D721Med (cell line): ENCODE measurements at places on chromosomes 13 and 19.

DNA sequence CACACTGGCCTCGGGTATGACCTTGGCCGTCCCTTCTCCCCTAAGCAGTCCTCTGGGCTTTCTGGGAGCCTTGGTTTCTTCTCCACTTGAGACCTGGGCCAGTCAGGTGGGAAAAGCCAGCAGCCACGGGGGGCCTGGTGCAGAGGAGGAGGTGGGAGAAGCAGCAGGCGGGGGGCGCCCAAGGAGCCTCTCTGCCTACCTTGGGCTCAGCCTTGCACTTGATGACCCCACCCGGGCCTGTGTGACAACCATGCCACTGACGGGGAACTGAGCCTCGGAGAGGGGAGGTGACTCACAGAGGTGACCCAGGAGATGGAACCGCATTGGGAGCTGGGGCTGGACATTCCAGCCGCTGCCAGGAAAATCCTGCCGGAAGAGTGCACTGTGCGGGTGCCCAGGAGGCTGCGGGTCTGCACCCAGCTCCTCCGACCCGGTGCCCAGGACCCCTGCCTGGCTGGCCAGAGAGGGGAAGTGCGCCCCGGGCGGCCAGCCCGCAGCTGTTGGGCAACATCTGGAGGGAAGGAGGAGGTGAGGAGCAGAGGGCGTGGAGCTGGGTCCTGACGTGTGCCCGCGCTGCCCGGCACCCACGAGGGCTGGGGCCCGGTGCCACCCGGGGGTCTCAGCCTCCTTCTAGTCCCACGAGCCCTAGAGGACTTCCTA, 23.4 kb upstream of the SLC7A10 start:
- no peak for DNase-seq

- DNase-seq, result peak; percentile 71
Observed at GRCh38 chr13:19633479-19634255, at the start of gene MPHOSPH8. MPHOSPH8 (plus strand) TSS chr13:19633659; CDS start chr13:19633749, 90 bp downstream.

DNA sequence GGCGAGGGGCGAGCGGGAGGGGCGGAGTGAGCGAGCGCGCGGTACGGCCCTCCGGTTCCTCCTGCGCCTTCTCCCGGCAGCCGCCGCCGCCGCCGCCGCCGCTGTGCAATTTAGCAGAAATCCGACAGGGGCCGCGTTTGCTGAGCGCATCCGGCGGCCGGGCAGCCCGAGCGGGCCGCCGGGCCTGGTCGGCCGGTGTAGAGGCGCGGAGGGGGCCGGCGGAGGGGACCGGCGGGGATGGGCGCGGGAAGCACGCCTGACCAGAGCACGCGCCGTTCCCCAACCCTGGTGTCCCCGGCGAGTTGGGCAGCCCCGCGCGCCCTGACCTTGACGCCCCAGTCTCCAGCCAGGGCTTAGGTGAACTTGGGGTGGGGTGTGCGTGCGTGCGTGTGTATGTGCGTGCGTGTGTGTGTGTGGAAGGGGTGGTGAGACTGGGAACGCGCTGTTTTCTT, 144.5 kb upstream of the ZNF536 start:
- DNase-seq, result peak; percentile 53

DNA sequence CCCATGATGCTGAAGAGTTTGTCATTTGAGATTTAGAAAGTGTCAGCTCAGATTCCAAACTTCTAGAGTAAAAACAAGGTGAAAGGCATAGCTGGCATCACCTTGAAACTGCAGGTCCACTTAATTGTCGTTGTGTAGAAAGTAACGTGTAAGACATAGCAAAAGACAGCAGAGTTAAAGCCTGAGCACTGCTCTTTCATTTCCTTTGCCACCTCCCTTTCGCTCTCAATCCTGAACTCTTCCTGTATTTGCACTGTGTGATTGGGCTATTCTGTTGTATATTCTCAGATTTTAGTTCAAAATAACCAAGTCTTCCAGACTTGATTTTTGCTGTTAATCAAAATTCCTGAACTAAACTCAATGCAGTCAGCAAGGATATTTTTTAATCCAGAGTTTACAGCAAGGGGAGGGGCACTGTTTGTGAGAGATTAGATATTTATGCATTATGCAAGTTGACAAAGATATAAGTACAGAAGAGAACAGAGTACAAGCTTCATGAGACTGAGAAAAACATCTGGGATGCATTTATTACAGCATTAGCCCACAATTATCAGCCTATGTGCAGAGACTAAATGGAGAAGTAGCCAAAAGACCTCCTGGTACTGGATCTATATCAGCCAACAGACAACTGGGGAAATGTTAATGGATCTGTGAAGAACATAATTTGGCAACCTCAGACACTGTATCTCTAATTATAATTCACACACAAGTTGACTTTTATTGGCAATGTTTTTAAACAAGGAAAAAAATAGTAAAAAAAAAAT, 328.6 kb downstream of the SUCLA2 start:
- no peak for DNase-seq

- no peak for DNase-seq
Observed at GRCh38 chr19:51116736-51117286, 7.9 kb upstream of the SIGLEC9 start.

DNA sequence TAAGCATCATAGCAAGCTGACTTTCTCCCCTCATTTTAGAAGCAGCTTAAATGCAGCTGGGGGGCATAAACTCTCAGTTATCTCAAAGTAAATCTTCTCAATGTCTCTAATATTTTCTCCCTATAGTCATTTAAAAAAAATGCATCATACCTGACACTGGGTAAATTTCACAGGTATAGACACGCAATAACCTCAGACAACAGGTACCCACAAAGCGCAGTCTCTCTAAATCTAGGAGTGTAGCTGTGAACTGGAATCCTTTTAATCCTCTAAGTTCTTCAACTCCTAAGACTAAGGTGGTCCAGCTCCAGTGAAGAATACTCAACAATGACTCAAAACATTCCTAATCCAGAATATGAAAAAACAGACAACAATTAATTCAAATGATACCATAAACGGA, 141.2 kb downstream of the MYCBP2 start:
- no peak for DNase-seq

DNA sequence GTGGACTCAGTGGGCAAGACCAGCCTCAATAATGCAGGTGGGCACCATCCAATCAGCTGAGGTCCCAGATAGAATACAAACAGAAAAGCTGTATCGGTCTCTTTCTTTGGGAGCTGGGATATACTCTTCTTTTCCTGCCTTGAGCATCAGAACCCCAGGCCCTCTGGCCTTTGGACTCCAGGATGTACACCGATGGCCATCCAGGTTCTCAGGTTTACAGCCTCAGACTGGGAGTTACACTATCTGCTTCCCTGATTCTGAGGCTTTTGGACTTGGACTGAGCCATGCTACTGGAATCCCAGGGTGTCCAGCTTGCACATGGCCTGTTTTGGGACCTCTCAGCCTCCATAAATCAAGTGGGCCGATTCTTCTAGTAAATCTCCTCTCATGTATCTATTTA, 27.6 kb upstream of the USP12 start:
- DNase-seq, result no peak

DNA sequence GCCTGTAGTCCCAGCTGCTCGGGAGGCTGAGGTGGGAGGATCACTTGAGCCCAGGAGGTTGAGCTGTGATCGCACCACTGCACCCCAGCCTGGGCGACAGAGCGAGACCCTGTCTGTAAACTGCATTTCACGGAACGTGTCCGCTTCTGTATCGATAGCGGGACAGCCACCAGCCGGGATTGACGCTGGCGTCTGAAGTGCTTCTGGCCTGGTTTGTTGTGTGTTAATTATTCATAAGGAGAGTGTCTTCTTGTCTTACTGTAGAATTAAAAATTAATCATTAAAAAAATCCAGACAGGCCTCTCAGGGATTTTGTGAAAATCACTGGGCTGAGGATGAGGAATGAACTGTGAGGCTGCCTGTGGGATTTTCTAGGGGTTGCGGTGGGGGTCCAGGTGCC, 16.2 kb upstream of the MISP start:
- no peak for DNase-seq

GRCh38 chr13:114081761-114082681, 50.4 kb downstream of the RASA3 start:
- no peak for DNase-seq

GRCh38 chr19:24166055-24166454, 79.1 kb downstream of the ZNF254 start:
- DNase-seq, result no peak
